ENCODE measurements at places on chromosomes 11 and 22. TPM values are rescaled to one million over a fixed set of nuclear protein-coding genes. Genes with fewer than 3 reads are reported as not detected.
A peak's percentile ranks its signal among the peaks of the same experiment; 100 is the strongest.

The DCHS1 gene
- 6.4 TPM for total RNA-seq

The NCF4 gene
- total RNA-seq, result 17.5 TPM

The CCDC89 gene
- 0.22 TPM for total RNA-seq

The RAB36 gene
- total RNA-seq, result 0.64 TPM

The TCN2 gene
- 1.2 TPM for total RNA-seq

The PKNOX2 gene
- not detected for total RNA-seq

The ESAM gene
- 1.5 TPM for total RNA-seq

The RRM1 gene
- total RNA-seq, result 38.0 TPM

The GGTLC2 gene
- total RNA-seq, result not detected

The DDI1 gene
- total RNA-seq, result not detected

The FOLR3 gene
- total RNA-seq, result not detected

- H3K36me3 ChIP-seq, result peaks cover 27% of the 10 kb centered on the region
- peak overlapping the region; percentile 38 for H3K4me3 ChIP-seq
- no peak for DNase-seq
- no peaks in the 10 kb centered on the region for H3K27me3 ChIP-seq
- H3K4me1 ChIP-seq, result peaks cover 13% of the 10 kb centered on the region
These were observed 644 bp upstream of the NDUFV1 start for GRCh38 chr11:67606093-67606491.

DNA sequence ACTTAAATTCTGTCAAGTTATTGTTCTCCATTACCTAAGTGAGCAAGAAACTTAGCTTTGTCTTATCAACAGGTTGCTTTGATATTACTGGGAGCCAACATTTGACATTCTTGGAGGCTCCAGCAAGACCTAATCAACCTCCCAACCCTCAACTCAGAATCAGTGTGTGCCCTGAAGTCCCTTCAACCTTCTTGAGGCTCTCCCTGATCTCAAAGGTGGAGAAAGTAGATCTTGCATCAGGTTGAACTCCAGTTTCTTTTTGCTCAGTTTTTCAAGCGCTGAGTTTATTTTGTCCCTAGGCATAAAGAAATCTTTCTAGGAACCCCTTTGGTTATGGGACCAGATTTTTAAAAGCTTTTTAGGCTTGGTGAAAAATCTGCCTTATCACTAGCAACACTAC, 1.4 kb downstream of the FAM111A start:
- DNase-seq, result no peak
- H3K4me3 ChIP-seq, result peak overlapping the region; percentile 50
- H3K27me3 ChIP-seq, result no peaks in the 10 kb centered on the region
- peak overlapping the region; percentile 87 for H3K27ac ChIP-seq

DNA sequence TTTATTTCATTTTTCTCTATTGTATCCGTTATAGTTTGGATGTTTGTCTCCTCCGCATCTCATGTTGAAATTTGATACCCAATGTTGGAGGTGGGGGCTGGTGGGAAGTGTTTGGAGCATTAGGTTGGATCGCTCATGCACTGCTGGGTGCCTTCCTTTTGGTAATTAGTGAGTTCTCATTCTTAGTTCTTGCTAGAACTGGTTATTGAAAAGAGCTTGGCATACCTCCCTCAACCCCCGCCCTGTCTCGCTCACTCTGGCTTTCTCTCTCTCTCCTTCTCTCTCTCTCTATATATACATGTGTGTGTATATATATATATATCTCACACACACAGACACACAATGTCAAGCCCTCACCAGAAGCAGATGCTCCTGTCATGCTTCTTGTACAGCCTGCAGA, 978.7 kb downstream of the DLG2 start:
- no peaks in the 10 kb centered on the region for H3K4me1 ChIP-seq
- H3K27me3 ChIP-seq, result no peaks in the 10 kb centered on the region
- no peak for DNase-seq
- H3K36me3 ChIP-seq, result no peaks in the 10 kb centered on the region

DNA sequence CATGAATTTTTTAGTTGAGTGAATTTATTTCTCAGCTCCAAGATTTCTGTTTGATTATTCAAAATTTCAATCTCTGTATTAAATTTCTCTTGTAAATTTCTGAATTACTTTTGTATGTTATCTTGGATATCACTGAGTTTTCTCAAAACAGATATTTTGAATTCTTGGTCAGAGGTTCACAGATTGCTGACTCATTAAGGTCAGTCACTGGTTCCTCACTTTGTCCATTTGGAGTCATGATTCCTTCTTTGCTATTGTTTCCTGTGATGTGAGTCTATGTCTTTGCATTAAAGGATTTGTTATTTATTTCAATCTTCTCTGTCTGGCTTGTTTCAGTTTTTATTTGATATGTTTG, 10.2 kb upstream of the IL17RA start:
- H3K4me3 ChIP-seq, result no peak overlapping the region
- H3K36me3 ChIP-seq, result no peaks in the 10 kb centered on the region
- DNase-seq, result no peak
- no peak overlapping the region for H3K27ac ChIP-seq

- H3K27ac ChIP-seq, result no peak overlapping the region
- no peak overlapping the region for H3K4me3 ChIP-seq
- no peak for DNase-seq
- H3K27me3 ChIP-seq, result no peaks in the 10 kb centered on the region
- H3K4me1 ChIP-seq, result no peaks in the 10 kb centered on the region
These were observed 27.9 kb upstream of the RASL10A start for GRCh38 chr22:29343313-29343805.

DNA sequence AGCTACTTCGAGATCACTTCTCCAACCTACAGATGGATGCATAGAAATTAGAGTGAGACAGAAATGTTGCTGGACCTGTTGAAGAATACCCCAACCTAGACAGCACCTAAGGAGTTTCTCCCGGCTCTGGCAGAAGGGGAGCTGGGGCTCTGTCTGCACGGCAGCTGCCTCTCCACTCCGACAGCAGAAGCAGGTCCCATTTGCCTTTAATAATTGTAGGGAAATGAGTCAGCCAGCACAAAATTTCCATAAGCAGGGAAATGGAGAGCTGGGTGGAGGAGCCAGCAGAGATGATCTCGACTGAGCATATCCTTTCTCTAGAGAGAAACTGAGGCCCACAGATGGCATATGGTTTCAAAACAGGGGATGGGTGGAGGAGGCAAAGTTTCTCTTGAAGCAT, 80.1 kb downstream of the EFCAB6 start:
- no peaks in the 10 kb centered on the region for H3K4me1 ChIP-seq
- no peak overlapping the region for H3K27ac ChIP-seq
- H3K27me3 ChIP-seq, result no peaks in the 10 kb centered on the region
- no peak for DNase-seq
- no peaks in the 10 kb centered on the region for H3K36me3 ChIP-seq
- no peak overlapping the region for H3K4me3 ChIP-seq

DNA sequence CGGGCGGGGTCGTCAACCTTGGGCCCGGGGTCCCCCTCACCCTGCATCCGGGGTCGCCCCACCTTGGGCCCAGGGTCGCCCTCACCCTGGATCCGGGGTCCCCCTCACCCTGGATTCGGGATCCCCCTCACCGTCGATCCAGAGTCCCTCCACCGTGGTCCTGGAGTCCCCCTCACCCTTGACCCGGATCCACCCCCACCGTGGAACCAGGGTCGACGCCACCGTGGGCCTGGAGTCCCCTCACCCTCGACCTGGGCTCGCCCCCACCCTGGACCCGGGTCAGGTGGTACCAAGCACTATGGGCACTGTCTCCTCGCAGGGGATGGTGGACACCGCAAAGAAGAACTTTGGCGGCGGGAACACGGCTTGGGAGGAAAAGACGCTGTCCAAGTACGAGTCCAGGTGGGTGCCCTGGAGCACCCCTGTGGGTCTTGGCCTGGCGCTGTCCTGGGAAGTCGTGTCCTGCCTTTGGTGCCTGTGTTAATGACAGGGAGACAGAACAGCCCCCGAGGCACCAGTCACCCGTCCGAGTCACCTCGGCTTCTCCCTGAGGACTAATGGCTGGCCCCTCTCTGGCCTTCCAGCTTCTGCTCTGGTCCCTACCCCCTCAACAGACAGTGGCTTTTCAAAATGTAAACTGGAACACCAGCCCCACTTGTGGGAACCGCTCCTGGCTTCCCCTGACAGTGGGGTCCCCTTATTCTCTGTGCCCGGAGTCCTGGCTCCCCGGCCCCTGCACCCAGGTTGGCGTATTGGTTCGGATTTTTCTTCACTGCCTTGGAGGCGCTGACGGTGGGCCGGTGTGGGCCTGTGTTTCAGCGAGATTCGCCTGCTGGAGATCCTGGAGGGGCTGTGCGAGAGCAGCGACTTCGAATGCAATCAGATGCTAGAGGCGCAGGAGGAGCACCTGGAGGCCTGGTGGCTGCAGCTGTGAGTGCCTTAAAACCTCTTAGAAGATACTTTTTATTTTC, 762 bp downstream of the CRELD2 start:
- no peaks in the 10 kb centered on the region for H3K27me3 ChIP-seq
- H3K36me3 ChIP-seq, result peaks cover 12% of the 10 kb centered on the region
- H3K4me1 ChIP-seq, result peaks cover 25% of the 10 kb centered on the region
- DNase-seq, result no peak
- peak overlapping the region; percentile 88 for H3K27ac ChIP-seq

GRCh38 chr11:70070706-70071105, 7.4 kb upstream of the ANO1 start:
- no peak overlapping the region for H3K4me3 ChIP-seq
- H3K27ac ChIP-seq, result no peak overlapping the region
- peaks cover 14% of the 10 kb centered on the region for H3K27me3 ChIP-seq
- H3K4me1 ChIP-seq, result no peaks in the 10 kb centered on the region

DNA sequence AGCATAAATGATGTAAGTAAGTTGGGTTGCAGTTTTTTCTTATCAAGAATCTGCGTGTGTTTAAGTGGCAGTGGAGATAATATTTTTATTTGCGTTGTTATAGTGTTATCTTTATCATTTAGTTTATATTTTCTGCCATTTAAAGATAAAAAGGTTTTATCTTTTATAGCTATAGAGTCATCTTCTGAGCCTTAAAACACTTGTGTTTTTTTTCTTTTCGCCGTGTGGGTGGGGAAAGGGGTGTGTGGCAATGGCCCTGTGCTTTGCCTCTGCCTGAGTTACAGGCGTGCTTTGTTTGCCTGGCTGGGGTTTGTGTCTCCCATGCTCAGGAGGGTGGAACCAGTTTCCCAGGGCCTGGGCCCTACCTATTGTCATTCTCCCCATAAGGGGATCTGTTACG, 16.2 kb downstream of the ARHGEF12 start:
- H3K4me1 ChIP-seq, result no peaks in the 10 kb centered on the region
- no peak overlapping the region for H3K4me3 ChIP-seq
- H3K27ac ChIP-seq, result no peak overlapping the region
- H3K27me3 ChIP-seq, result peaks cover 3% of the 10 kb centered on the region
- H3K36me3 ChIP-seq, result no peaks in the 10 kb centered on the region
- DNase-seq, result no peak

- no peak overlapping the region for H3K4me3 ChIP-seq
- H3K27me3 ChIP-seq, result no peaks in the 10 kb centered on the region
- H3K27ac ChIP-seq, result no peak overlapping the region
- no peak for DNase-seq
- H3K4me1 ChIP-seq, result no peaks in the 10 kb centered on the region
These were observed 20.6 kb downstream of the MSANTD4 start for GRCh38 chr11:106001304-106002012.

DNA sequence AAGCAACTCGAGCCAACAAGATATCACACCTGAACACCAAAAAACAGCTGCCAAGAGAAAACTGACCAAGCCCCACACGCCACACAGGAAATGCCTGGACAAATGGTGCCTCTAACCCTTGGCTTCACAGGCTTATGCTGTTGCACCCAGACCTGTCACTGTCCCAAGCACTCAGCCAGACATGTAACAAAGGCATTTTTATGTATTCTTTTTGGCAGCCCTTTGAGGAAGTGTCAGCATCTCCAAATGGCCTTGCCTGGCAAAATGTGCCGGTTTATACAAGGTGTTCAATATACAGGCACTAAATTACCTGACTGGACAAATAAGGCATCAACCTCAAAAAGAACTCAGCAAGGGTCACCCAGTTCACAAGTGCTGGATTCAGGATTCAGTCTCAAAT, 6.1 kb downstream of the HDHD5 start:
- no peak overlapping the region for H3K4me3 ChIP-seq
- H3K27me3 ChIP-seq, result no peaks in the 10 kb centered on the region
- H3K27ac ChIP-seq, result no peak overlapping the region
- DNase-seq, result no peak

DNA sequence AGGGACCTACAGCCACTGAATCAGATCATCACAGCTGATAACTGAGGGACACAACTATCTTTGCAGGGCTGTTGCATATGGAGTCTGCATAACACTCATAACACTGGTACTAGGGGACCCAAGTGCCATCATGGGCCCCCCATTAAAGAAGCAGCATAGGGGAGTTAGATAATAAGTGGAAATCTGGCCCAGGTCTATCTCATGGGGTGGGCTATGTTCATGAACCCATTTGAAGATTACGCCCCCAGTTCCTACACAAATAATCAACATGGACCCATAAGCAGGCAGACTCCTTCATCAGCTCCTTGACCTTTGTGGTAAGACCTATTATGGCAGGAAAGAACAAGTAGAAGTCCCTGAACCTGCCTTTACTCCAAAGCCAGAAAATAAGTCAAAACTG, 48.8 kb downstream of the ASCL2 start:
- H3K27ac ChIP-seq, result no peak overlapping the region
- H3K27me3 ChIP-seq, result peaks cover 4% of the 10 kb centered on the region
- DNase-seq, result no peak
- no peak overlapping the region for H3K4me3 ChIP-seq
- H3K36me3 ChIP-seq, result no peaks in the 10 kb centered on the region

DNA sequence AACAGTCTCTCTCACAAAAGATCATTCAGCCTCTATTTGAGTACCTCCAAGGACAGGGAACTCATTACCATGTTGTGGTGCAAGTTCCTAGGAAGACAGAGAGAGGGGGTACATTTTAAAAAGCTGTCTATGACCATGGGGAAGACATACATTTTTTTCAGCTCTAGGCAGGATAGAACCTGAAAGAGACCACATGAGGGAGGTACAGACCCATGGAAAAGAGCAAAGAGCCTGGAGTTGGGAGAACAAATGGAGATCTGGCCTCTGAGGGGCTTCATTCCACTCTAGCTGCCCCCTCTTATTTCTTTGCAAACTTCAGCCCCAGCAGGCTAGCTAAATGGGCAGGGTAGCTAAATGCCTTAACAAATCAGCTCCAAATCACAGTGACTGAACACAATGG, 36.3 kb downstream of the KCNC1 start:
- no peak overlapping the region for H3K4me3 ChIP-seq
- no peaks in the 10 kb centered on the region for H3K27me3 ChIP-seq
- no peaks in the 10 kb centered on the region for H3K4me1 ChIP-seq
- DNase-seq, result no peak
- H3K36me3 ChIP-seq, result no peaks in the 10 kb centered on the region

- H3K27ac ChIP-seq, result peak overlapping the region; percentile 65
- peaks cover 54% of the 10 kb centered on the region for H3K4me1 ChIP-seq
- no peaks in the 10 kb centered on the region for H3K27me3 ChIP-seq
These were observed 1.7 kb downstream of the PHF21A start for GRCh38 chr11:46119352-46120216.

- H3K4me1 ChIP-seq, result peaks cover 20% of the 10 kb centered on the region
- no peak overlapping the region for H3K27ac ChIP-seq
- no peaks in the 10 kb centered on the region for H3K36me3 ChIP-seq
- peaks cover 23% of the 10 kb centered on the region for H3K27me3 ChIP-seq
These were observed 77.2 kb upstream of the ZBED5 start for GRCh38 chr11:10935015-10935559.
